ENCODE measurements at places on chromosomes 2 and 18. TPM values are rescaled to one million over a fixed set of nuclear protein-coding genes. Genes with fewer than 3 reads are reported as not detected.

POTEJ gene
- total RNA-seq: 0.60 TPM

MC5R gene
- not detected for total RNA-seq

TNP1 gene
- not detected for total RNA-seq

ASIC4 gene
- not detected for total RNA-seq

GPR39 gene
- 0.22 TPM for total RNA-seq
